ENCODE measurements at places on chromosomes 7 and 10. TPM values are rescaled to one million over a fixed set of nuclear protein-coding genes. Genes with fewer than 3 reads are reported as not detected.

The TMEM184A gene
- 0.74 TPM for total RNA-seq

The DNAH11 gene
- total RNA-seq, result 1.6 TPM

The PTER gene
- total RNA-seq, result 9.0 TPM

The UBE2H gene
- total RNA-seq, result 58.9 TPM

The DKK1 gene
- 1.0 TPM for total RNA-seq
